ENCODE measurements at places on chromosomes 7 and 10.

DNA sequence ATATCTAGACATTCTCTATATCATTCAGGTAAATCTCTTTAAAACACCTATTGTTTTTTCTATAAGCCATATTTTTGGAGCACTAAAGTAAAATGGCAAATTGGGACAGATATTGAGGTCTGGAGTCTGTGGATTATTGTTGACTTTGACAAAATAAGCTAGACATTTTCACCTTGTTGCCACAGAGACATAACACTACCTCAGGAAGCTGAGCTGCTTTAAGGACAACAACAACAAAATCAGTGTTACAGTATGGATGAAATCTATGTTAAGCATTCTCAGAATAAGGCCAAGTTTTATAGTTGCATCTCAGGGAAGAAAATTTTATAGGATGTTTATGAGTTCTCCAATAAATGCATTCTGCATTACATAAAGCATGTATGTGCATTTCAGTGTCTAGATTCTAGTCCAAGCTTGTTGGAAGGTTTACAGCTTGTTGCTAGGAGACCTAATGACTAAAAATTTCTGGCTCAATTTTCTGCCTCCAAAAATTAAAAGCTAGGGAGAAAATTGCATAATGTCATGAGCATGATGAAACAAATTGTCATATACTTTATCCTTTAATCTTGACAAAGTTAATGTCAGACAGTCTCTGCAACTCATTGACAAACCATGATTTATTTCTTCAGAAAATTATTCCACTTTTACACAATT lies 18.3 kb downstream of the LIPM start:
- no peak for DNase-seq

- no peak for DNase-seq
Measured at GRCh38 chr7:49295146-49295545, 370.8 kb downstream of the CDC14C start.

GRCh38 chr7:132149436-132150304 lies 426.6 kb downstream of the PLXNA4 start:
- no peak for DNase-seq

GRCh38 chr10:105534086-105534485 lies 893.0 kb downstream of the SORCS3 start:
- DNase-seq, result no peak

GRCh38 chr7:73967832-73968290 lies 60.1 kb upstream of the ELN start:
- no peak for DNase-seq

DNA sequence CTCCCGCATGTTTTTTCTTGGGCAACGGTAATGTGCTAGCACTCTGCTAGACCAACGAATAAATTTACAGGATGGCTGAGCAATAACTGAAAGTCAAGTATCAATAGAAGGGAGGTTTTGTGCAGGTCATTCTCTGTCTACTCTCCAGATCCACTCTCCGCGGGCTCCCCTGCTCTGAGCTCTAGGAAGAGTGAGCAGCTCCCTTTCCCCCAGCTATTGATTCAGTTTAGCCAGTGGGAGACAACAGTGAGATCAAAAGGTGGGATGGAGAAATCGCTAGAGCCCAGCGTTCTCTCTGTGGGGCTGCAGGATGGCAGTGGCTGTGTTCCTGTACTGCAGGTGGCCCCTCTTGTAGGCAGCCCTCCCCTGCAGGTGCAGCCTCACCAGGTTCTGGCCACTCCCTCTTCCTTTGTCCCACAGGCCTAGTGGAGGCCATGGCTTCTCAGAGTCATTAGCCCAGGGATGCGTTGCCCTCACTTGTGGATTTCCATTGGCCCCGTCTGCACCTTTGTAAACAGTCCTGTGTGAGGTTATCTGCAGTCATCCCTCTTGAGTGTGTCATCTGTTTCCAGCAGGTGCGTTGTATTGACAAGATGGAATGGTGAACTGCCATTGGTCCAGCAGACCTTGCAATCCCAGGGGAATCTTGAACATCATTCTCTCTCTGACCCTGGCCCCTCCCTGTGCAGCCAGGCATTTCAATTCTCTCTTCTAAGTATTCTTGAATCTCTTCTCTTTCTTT lies 11.1 kb downstream of the MSRB2 start:
- DNase-seq, result no peak

- DNase-seq, result no peak
Measured at GRCh38 chr7:69342154-69342884, 256.0 kb upstream of the AUTS2 start.

DNA sequence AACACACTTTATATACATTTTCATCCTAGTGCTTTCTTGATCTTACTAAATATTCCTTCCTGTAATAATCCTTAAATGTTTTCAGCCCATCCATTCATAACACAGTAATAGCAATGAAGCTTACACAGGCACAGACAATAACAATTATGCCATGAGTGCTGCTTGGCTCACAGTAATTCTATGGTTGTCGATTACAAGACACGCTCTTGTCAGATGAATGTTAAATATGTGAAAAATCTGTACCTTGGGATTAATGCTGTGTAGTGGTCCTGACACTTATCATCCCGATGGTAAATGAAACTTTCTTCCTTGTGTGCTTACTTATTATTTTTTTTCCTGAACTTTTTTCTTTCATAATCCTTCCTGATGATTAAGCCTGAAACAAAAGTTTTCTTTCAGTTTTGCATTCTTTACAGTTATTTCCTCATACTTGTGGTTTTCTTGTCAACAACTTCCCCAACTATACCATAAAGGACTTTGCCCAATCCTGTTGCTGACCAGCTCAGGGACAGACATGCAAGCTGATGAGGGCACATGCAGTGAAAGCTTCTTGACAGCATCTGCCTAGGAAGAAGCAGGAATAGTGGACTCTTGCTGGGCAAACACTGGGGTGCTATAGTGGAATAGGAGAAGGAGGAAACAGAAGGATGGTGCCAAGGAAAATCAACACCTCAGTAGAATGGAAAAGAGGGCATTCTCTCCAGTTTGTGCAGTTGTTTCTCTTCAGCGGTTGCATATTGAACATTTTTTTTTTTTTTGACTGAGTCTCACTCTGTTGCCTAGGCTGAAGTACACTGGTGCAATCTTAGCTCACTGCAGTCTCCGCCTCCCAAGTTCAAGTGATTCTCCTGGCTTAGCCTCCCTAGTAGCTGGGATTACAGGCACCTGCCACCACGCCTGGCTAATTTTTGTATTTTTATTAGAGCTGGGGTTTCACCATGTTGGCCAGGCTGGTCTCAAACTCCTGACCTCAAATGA lies 6.7 kb upstream of the MGAM2 start:
- no peak for DNase-seq

GRCh38 chr7:139991269-139991666 lies 71.5 kb downstream of the PARP12 start:
- no peak for DNase-seq

- DNase-seq, result no peak
Measured at GRCh38 chr7:87810130-87810529, 66.0 kb downstream of the SLC25A40 start.

GRCh38 chr10:32771217-32771616 lies 186.8 kb downstream of the ITGB1 start:
- DNase-seq, result no peak

DNA sequence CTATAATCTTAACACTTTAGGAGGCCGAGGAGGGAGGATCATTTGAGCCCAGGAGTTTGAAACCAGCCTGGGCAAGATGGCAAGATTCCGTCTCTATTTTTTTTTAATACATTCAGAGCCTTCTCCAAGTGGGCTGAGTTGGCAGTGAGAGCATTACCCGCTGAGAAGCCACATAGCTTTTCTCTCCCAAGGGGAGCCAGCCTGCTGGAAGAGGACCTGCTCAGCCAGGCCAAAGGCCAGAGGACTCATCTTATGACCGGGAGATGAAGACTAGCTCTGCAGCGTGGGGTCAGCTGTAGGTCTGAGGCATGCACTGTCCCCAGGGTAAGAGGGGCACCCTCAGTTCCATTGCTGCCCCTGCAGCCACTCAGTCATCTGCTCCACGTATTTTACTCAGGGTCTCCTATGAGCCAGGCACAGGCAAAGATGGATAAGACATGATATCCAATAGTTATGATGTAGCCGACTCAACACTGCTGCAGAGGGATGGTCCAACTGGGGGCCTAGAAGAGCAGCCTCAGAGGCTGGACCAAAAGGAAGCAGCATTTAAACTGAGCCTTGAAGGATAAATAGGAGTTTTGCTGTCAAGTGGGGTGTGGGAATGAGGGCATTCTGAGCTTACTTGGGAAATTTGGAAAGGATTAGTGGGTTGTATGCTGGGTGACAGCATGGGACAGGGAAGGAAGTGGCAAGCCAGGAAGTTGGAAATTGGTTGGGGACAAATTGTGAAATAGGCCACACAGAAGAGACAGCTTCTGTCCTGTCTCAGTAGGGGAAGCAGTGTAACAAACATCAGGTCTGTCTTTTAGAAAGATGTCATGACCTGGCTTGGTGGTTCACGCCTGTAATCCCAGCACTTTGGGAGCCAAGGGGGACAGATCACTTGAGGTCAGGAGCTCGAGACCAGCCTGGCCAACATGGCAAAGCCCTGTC lies 1.6 kb upstream of the MARVELD1 start:
- DNase-seq, result no peak

GRCh38 chr7:124811341-124811740 lies 45.7 kb upstream of the GPR37 start:
- no peak for DNase-seq

DNA sequence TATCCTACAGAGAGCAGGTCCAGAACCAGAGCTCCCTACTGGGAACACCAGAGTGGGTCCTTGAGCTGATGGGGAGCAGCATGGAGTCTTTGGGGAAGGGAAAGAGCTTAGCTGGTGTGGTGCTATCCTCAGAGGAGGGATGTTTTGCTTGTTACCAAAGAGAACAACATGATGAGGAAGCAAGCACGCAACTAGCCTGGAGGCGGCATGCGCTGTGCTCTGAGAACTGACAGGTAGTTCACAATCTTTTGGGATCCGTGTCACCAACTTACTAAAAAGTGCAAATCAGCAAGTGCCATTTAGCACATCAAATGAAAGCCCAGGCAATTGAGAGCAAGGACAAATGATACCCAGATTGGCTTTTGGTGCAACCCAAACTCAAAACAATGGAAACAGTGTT lies 257.9 kb downstream of the DPP6 start:
- DNase-seq, result no peak

DNA sequence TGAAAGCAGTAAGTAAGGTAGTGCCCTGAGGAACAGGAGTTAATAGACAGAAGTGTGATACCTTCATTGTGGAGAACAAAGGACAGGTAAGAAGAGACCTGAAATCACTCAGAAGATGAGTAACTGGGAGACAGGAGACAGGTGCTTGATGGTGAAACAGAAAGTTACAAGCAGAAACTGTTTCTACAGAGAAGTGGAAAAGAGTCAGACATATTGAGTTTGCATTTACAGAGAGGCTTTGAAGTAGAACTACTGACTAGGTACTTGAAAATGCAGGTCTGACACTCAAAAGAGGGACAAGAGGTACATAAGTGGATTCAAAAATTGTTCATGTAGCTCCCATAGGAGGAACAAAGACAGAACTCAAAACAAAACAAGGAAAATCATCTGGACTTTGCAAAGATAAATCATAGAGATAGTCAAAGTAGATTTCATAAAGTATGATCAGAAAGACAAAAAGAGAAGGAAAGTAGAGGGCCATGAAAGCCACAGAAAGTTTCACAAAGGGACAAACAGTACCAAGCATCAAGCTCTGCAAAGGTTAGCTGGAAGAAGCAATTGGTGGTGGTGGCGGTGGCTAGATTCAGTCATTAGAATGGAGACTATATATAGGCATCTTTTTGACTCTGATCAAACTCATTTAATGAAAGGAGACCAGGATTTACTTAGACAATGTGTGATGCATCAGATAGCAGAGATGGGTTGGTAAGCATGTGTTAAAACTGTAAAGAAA lies 198.4 kb downstream of the PCLO start:
- DNase-seq, result no peak

DNA sequence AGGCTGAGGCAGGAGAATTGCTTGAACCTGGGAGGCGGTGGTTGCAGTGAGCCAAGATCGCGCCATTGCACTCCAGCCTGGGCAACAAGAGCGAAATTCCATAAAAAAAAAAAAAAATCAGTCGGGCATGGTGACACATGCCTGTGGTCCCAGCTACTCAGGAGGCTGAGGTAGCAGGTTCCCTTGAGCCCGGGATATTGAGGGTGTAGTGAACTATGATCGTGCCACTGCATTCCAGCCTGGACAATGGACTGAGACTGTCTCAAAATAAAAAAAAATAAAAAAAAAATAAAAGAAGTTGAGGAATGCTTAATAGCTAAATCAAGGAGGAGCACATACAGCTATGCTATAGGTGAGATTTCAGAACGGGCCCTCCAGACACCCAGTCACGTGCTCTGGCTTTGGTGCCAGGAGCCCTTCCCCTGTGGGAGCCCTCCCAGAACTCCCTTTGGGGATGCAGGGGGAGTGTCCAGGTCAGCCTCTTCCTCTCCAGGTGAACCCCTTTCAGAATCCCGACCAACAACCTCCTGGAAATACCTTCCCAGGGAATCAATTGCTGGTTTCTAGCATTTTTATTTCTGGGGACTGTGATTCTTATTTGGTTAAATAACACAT lies 42.9 kb upstream of the CTBP2 start:
- no peak for DNase-seq

GRCh38 chr7:99794585-99795502 lies 10.9 kb upstream of the CYP3A4 start:
- DNase-seq, result no peak

GRCh38 chr7:140333223-140333622 lies 65.1 kb downstream of the SLC37A3 start:
- DNase-seq, result no peak

GRCh38 chr10:61835069-61835945 lies 66.2 kb upstream of the ARID5B start:
- DNase-seq, result no peak

DNA sequence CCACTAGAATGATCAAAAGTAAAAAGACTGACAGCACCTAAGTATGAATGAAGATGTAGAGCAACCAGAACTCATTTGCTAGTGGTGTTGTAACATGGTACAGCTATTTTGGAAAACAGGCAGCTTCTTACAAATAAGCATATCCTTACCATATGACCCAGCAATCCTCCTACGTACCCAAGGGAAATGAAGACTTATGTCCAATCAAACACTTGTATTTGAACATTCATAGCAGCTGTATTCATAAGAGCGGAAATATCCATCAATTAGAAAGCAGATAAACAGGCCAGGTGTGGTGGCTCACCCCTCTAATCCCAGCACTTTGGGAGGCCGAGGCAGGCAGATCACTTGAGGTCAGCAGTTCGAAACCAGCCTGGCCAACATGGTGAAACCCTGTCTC lies 53.0 kb downstream of the KLRG2 start:
- no peak for DNase-seq

DNA sequence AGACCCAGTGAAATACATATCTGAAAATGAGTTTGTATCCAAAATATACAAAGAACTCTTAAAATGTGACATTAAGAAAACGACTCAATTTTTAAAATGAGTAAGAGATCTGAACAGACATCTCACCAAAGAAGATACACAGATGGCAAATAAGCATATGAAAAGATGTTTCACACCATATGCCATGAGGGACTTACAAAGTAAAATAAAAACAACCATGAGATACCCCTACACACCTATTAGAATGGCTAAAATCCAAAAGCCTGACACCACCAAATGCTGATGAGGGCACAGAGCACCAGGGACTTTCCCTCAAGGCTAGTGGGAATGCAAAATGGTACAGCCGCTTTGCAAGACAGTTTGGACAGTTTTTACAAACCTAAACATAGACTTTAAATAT lies 27.9 kb downstream of the GFRA1 start:
- no peak for DNase-seq

Measured in activated CD4-positive, CD25-positive, alpha-beta regulatory T cell (primary cell).